ENCODE measurements at places on chromosomes 5 and 9.

GRCh38 chr5:74156728-74157383 is 483.7 kb downstream of the ENC1 start:
- DNase-seq = no peak

- DNase-seq = no peak
Observed at GRCh38 chr5:112743631-112744030, 5.9 kb downstream of the APC start.

GRCh38 chr5:14208071-14209021 is 65.2 kb downstream of the TRIO start:
- no peak for DNase-seq

DNA sequence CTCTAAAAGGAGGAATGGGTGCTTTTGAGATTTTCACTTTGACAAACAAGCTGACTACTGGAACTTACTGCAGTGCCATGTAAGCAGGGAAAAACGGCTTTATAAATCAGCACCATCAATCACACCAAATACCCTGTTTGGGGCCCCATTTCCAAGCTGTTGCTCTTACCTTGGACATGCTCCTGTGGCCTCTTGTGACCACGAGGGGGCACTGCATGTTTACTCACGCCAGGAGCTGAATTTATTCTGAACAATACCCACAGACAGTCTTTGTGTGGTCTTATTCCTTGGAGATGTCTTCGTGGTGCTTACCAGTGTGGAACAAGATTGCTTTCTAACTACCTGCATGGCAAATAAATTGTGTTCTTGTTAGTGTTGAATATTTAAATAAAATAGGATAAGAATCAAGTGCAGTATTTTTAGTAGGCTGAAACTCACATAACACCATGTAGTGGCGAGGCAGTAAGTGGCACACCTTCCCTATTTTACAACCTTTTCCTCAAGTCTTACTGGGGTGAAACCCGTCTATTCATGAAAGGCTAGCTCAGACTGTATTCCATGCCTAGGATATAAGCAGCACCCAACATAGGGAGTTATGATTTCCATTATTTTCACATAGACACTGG is 155.5 kb upstream of the NMUR2 start:
- DNase-seq = no peak

GRCh38 chr5:53311681-53312080 is 168.7 kb upstream of the FST start:
- no peak for DNase-seq

DNA sequence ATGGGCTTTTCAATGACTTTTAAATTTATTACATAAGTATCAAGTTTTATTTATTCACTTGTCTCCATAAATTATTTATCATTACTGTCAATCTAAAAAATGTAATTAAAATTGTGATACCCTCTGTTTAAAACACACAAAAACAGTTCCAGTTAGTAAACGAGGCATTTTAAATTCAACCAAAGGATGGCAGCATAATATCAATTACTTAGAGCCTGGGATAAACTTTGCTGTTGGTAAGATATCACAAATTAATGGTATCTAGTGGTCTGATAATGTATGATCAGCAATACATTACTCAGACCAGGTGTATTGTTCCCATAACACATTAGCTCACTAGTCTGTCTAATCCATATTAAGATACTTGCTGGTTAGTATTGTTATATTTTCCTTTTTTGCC is 9.6 kb upstream of the IFNE start:
- no peak for DNase-seq

DNA sequence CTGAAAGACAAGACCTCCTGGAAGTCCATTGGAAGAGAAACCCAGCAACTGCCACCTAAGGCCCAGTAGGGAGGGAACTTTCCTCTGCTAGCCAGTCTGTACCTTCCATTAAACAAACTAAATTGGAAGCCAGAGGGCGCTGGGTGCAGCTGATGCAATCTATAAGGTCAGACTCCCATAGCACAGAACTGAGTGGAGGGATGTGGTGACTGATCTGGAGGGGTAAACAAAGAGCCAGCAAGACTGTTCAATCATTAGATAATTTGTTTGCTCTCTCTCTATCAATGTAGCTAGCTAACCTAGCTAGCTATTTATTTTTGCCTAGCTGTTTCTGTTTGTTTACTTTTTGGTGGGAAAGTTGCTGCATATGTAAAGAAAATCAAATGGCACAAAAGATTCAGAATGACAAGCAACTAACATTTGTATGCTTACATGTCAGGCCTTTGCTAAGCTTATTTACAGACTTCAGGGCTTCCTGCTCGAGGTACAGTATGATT is 291.8 kb upstream of the DAB2 start:
- peak; percentile 16 for DNase-seq

DNA sequence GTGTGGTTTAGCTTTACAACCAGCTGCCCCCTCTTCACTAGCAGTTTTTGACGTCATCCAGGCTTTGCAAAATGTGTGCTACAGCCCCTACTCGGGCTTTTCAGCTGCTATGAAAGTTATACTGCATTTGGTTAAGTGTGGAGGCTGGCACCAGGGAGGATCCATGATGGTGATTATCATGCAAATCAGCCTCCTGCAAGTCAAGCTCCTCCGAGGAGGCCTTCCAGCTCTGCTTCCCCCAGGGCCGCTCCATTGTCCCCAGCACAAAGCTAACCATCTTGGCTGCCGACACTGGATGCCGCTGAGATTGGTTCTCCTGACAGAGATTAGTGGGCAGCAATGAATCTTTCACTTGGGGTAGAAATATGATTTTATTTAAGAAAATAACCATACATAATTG is 159.6 kb downstream of the NR2F1-AS1 start:
- DNase-seq = no peak

- DNase-seq = no peak
Observed at GRCh38 chr5:80689627-80690026, 34.8 kb upstream of the DHFR start.

- DNase-seq = no peak
Observed at GRCh38 chr5:179797741-179798140, 4.0 kb downstream of the LTC4S start.

- DNase-seq = no peak
Observed at GRCh38 chr5:173689171-173689736, 72.8 kb upstream of the BOD1 start.

DNA sequence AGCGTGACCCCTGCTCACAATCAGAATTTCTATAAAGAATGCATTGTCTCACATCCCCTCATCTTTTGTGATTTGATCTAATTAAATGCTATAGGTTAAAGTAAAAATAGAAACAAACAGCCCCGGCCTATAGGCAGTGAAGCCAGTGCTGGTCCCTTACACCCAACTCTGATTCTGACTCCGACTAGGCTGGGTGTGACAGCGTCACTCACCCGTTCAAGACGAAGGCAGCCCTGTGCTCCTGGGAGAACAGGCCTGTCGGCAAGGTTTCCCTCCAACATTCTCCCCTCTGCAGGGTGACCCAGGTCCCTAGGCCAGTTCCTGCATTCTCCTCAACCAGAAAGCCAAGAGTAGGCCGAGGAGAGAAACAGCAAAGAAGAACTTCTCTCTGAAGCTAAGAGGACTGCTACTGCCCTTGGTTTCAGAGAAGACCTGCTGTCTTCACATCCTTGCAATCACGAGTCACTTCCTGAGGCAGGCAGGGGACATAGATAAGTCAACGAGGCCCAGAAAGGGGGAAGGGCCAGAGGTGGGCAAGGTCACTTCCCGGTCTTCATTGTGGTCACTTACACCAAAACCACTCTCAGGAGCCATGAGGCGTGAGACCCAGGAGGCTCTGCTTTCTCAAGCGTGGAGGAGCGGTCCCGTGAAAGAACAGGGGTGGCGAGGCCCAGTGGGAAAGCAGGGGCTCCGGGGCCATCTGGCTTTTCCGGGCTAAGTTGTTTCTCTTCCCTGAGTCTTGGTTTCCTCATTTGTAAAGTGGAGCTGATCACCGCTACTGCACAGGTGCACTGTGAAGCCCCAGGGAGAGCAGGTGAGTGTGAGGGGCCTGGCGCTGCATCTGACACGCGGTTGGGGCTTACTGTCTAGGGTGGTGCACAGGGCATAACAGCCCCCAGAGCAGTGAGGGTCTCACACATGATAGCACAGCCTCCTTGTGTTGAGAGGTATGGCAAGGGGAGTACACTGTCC is 200.8 kb downstream of the CRB2 start:
- DNase-seq = no peak

GRCh38 chr5:143133721-143134120 is 269.8 kb downstream of the NR3C1 start:
- no peak for DNase-seq

GRCh38 chr9:3950534-3950933 is 349.3 kb downstream of the GLIS3 start:
- no peak for DNase-seq

GRCh38 chr9:88396836-88397577 is 8.8 kb downstream of the SPIN1 start:
- no peak for DNase-seq

DNA sequence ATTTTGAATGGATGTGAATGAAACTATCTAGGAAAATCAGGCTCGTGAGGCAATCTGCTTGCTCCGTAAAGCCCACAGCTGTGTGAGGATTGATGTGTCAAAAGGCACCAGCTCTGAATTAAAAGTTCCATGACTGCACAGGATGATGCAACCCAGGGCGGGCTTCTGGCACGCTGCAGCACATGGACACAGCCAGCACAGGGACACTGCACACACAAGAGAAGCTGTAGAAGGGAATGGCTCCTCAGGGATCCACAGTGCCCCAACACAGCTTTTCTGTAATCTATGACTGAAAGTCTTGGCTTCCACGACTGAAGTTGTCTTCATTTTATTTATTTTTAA is 151.0 kb downstream of the GCNT1 start:
- DNase-seq = no peak

GRCh38 chr5:31196309-31196708 is 2.8 kb downstream of the CDH6 start:
- no peak for DNase-seq

- no peak for DNase-seq
Observed at GRCh38 chr9:134887219-134887618, 6.6 kb downstream of the FCN2 start.

DNA sequence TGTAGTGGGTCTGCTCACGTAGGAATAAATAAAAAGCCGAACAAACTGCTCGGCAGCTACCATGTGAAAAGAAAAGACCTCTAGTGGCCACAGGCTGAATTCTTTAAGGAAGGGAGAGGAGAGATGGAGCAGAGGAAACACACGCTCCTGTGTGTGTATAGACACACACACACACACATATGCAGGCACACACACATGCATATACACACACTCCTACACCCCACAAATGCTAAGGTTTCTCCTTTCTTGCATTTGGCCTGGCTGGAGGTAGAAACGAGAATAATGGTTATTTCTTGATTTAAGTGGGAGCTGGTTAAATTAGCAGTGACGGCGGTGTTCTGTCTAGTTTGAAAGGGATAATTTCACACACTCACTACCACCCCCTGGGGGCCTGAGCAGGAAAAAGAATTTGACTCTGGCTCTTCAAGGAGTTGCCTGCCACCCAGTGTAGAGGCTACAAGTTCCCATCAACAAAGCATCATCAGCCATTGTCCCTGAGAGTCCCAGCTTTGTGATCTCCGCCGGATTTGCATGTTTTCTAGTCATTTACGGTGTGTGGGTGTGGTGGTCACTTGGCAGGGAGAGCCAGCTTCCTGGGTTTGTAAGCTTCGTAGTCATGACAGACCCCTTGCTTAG is at the start of gene INSYN2B:
Gene INSYN2B (minus strand): TSS at position 78 of the 636 bp plus-strand sequence. CDS start 96,597 bp downstream, outside the sequence.
- DNase-seq = no peak

DNA sequence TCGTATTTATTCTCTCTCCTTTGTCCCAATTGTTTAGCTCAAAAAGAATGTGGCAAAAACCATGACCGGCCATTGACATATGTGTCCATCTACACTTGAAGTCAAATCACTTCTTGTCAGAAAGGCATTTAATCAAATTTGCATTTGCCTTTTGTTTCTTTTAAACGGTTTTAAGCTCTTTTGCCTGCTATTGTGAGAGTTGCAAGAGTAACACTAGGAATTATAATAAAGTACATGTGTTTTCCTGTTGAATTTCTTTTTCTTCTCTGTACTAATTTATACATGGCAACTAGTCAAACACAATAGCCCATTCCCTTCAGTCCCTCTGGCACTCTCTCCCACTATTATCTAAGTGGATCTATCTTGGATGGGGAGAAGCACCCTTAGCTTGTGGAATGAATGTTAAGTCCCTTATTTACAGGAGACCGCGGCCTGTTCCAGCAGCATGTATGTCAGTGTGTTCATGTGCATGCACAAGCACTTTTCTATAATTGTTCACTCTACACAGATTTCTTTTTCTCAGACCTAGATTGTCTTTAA is 3.2 kb downstream of the ADAMTSL1 start:
- DNase-seq = no peak
